ENCODE measurements at places on chromosomes 6 and 20. TPM values are rescaled to one million over a fixed set of nuclear protein-coding genes. Genes with fewer than 3 reads are reported as not detected.
A peak's percentile ranks its signal among the peaks of the same experiment; 100 is the strongest.

Gene HFE
- 17.5 TPM for total RNA-seq

Gene MAN1A1
- total RNA-seq: 0.67 TPM

Gene SLC17A3
- total RNA-seq: not detected

Gene EDN1
- total RNA-seq: 6.7 TPM

Gene SLC35F1
- not detected for total RNA-seq

Gene WFDC5
- total RNA-seq: not detected

DNA sequence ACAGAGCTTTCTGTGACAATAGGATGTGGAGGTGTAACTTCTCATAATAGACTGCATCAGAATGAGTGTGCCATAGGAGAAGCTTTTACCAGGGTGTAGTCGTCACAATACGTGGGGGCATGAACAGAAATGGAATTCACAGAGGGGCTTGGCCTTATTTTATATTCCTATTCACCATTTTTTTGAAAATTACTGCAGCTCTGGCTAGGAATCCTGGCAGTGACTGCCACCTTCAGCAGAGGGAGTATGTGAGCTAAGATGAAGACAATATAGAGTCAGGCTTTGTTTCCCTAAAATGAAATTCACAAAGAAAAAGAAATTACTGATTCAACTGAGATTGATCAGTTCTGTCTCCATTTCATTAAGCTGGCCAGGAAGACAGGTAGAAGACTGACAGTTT, 13.9 kb downstream of the TOMM6 start:
- DNase-seq: peak; percentile 13

GRCh38 chr6:90286884-90287488, 9.7 kb downstream of the BACH2 start:
- peak; percentile 6 for DNase-seq

DNA sequence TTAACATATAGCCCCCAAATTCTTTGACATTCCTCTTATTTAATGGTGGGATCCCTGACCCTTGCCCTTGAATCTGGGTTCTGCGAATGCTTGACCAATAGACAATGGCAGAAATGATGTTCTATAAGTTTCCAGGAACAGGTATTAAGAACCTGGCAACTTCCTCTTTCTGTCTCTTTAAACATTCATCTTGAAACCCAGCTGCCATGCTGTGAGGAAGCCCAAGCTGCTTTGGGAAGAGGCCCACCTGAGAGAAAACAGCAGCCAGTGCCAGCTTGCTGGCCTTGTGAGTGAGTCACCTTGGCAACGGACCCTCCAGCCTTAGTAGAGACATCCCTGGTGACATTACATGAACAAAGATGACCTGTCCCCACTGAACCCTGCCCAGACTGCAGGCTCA, 45.2 kb upstream of the RALY start:
- no peak for DNase-seq

DNA sequence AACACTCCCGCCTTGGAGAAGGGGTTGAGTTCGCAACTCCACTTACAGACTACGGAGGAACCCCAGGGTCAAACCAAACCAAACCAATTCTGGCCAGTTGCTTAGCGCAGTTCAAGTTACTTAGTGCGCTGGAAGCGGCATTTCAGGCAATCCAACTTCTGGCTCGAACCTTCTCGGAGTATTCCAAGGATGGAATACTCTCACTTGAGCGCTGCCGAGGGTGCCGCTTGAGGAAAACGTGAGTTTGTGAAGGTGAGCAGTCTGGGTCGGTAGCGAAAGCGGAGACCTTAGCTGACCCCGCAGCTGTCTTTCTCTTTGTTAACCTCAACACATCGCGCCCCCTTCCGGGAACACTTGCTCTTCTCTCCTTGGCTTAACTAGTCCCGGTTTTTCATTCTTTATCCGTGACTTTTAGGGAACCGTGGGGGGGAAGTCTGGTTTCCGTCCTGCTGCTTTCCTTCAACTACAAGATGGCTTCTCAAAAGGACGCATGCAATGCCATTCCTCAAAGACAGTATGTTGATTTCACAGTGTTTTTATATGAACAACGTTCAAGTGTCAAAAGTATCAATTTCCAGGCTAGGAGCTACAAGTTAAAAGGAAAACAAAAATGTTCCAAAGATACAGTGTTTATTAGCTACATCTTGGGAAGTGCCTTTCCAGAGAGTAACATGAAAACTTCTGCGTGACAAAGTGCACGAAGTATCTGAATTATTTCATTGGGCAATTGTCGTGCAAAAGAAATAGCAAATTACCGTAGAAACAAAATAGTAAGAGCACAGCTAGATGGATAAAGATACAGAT, 741 bp upstream of the PNISR start:
- peak; percentile 78 for DNase-seq

DNA sequence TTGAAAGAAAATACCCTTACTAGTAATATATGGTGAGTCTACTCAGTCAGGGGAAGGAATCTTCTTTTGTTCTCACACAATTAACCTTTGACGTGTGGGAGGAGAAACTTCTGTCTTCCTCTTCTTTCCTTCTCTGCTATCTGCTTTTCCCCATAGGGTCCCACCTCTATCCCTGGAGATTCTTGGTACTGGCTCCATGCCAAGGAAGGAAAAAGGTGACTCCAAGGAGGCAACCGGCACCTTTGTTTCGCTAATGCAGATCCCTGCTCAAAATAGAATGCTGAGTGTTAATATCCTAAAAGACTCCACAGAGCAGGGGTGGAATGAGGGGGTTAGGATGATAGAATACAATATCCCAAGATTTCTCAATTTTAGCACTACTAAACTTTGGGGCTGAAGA, 116.7 kb downstream of the CD164 start:
- no peak for DNase-seq

DNA sequence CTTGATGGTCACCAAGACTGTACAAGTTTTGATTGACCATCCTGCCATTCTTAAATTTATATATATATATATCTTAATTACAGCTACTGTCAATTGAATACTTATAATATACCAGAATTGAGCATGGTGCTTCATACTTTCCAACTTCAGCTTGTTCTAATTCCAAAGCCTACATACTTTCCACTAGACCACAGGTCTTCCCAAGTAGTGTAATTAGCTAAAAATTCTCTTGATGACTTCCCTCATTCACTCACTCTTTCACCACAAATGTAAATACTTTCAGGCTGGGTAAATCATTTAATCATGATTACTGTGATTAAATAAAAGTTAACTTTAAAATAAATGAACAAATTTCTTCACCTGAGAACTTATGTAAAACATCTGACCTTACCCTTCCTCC, 3.4 kb downstream of the ASF1A start:
- no peak for DNase-seq

- DNase-seq: no peak
Observed at GRCh38 chr20:17790296-17790695, 90.5 kb downstream of the BANF2 start.

- DNase-seq: no peak
Observed at GRCh38 chr20:37757550-37757949, 63.7 kb downstream of the CTNNBL1 start.

DNA sequence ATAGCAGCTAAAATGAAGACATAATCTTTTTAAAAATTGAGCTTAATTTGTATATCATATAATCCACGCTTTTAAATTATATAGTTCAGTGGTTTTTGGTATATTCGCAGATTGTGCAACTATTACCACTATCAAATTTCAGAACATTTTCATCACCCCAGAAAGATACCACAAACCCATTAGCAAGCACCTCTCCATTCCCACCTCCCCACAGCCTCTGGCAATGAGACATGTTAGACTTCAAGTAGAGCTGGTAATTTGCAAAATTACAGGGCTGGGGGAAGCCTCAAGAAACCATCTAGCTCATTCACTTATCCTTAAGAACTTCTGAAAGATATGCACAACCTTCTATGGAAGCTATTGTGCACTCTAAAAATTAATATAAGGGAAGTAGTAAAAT, 37.2 kb downstream of the TRMT6 start:
- no peak for DNase-seq

DNA sequence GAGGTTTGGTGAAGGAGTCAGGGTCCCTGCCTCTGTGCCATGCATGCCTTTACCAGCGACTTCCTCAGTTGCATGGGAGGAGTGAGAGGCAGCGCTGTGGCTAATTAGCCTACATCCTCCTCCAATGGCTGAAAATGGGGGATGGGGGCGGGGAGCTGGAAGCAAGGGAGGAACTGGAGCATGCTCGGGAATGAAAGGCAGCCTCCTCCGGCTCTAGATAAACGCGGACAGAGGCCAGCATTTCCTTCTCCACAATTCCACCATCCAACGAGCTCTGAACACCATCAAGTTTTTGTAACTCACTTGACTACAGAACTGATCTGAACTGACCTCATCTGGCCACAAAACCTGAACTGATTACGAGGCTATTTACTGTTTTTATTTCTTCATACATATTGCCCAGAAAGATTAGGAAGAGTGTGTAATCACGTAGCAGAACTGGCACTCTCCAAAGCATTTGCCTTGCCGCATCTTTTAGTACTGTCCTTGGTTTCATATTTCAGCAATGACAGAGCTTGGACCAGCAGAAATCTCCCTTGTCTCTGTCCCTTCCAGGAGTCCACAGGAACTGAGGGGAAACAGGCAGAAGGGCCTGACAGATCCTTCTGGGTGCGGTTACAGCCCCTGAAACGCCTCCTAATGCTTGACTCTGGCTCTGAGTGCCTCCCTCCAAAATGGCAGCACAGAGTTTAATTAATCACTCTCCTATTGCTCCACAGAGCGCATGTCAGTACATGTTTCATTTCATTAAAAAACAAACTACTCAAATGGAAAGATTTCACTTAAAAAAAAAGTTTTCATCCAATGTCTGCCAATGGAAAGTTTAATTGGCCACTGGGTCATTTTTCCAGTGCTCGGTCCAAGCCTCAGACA, 58.2 kb upstream of the TRAF3IP2 start:
- peak; percentile 68 for DNase-seq

GRCh38 chr6:151641028-151641427, 147.2 kb downstream of the CCDC170 start:
- no peak for DNase-seq

DNA sequence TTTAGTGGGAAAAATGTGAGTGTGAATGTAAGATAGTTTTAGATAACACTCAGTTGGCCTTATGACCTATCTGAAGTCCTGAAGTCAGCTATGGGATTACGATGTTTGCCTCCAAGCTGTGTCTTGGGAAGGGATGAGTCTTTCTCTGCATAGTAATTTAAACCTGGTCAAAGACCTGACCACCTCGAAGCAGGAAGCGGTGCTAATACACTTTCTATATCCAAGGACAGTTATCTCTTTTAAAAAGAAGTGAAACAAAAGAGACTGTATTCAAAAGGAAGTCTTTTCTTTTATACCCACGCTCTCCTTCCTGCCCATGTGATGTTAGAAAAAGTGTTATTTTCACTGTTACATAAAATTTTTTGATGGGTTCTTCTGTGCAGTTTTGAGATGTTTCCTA, 94.9 kb downstream of the JARID2 start:
- DNase-seq: no peak

- peak; percentile 44 for DNase-seq
Observed at GRCh38 chr6:35494161-35494563, 2.7 kb downstream of the TEAD3 start.

GRCh38 chr6:42947950-42948349, 12.6 kb upstream of the GNMT start:
- DNase-seq: no peak

DNA sequence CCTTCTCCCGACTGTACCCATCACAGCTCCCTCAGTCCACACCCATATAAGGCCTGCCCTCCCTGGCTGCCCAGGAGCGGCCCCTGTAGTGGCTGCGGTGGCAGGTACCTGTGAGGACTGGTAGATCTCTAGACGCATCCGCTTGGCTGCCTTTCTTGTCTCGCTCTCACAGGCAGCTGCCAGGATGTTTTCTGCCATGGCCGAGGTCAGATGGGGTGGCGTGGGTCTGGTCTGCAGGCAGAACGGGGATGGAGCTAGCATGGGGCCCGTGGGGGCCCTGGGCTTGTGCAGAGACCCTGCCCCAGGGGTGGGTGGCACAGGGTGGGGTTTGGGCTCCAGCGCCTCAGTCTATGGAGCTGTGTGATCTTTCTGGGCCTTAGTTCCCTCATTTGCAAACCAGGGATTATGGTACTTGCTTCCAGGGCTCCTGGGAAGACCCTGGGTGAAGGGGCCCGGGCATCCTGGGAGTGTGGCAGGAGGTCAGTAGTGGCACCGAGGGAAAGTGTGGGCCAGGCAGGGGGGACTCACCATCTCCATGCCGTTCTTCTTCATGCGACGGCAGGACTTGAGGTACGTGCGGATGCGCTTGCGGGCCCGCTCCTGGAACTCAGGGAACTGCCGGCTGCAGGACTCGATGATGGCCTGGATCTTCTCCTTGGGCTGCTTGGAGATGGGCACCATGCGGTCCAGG, 94.8 kb downstream of the ASXL1 start:
- no peak for DNase-seq

- no peak for DNase-seq
Observed at GRCh38 chr20:13021205-13021970, 12.6 kb downstream of the SPTLC3 start.

- no peak for DNase-seq
Observed at GRCh38 chr6:166315436-166315835, 7.2 kb upstream of the PRR18 start.

DNA sequence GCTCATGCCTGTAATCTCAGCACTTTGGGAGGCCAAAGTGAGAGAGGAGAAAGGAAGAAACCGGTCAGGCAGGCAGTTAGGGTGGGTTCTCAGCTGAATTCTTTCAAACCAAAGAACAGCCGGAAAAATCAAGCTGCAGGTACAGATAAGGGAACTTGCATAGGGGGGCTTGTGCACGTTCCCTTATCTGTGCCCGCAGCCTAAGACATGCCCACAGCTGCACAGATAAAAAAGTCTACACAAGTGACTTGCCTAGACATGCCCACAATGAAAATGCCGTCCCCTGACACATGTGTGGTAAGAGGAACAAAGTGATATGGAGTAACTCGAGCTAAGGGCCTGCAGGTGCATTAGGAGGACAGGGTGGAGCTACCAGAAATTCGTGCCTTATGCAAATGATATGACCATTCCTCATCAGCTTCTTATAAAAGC, 175.8 kb upstream of the SALL4 start:
- no peak for DNase-seq

Data from HFFc6 (cell line).